ENCODE measurements at places on chromosomes 2 and 18.

DNA sequence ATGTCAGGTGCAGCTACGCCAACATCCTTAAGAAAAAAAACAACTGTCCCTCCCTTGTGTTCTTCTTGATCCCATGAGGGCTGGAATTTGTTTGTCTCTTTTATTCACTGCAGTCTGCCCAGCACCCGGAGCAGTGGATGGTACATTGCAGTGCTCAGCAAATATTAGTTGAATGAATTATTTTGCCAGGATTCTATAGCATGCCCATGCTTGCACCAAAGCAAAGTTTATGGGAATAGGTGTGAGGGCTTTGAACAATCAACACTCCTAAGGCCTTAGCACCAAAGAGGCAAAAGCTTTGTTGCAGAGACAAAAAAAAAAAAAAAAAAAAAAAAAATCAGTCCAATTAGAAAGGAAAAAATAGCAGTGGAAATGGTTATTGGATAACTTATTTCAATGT lies 28.7 kb upstream of the DCC start:
- no peak for DNase-seq

DNA sequence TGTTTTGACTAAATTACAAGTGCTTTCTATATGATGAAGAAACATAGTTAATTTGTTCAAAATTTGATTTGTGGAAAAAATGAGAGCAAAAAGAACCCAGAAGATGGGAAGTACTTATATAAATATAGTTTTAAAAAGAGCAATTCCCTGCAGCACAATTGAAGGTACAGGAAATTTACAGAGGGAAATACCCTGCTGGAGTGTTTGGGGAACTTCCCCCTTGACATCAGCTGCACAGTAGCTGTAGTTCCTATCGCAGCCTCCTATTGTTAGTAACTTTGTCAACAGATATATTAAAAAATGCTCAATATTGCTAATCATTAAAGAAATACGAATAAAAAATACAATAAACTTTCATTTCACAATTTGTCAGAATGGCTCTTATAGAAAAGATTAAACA lies 1118.8 kb upstream of the ZEB2 start:
- no peak for DNase-seq

DNA sequence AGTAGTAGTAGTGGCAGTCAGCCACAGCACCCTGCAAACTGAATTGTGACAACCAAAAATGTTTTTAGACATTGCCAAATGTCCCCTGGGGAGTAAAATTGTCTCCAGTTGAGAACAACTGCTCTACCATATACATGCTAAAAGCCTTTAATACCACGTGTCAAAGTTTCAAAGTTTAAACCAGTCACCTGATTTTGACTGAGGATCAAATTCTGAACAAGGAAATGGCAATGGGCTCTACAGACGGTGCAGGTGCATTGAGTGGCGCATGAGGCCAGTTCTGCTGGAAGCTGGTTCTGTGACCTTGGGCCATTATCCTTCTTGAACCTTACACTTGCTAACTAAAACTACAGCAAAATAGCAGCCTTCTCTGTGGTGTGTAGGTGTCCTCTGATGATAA lies 85.0 kb downstream of the LIPG start:
- no peak for DNase-seq

- DNase-seq, result no peak
These were observed 49.9 kb downstream of the CRACDL start for GRCh38 chr2:98886066-98886554.

GRCh38 chr2:151297882-151298281 lies 8.4 kb upstream of the NMI start:
- no peak for DNase-seq

DNA sequence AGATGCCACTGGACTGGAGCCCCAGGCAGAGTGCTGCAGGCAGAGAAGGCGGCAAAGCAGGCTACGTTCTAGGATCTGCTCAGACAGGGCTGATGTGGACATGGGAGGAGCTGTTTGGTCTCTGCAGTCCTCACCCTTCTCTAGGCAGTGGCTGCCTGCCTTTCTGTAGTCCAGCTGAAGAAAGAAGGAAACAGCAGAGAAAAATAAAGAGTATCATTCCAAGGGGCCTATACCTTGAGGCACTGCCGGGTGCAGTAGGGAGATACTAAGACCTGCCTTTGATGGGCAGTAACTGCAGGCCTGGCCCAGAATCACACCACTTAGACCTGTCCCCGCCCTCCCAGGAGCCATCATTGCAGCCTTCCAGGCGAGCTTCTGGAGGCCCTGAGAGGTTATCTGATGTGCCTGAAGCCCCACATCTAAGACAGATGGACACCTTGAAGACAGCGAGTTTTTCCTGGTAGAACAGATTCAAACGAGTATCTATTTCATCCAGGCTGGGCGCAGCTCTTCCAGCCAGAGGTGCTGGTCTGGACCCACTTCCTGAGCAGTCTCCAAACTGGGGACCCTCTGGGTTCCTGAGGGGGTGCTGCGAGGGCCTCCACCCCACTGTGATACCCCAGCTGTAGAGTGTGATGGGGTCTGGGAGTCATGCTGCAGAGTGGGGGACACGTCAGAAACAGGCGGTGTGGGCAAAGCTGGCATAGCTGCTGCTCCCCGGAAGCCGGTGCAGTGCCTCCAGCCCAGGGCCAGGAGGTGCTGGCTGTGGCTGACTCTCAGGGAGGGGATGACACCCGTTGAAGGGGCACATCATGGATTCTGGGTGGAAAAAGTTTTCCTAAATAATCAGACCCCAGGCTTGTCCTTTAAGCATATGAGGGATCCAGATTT lies 87.3 kb upstream of the OTOS start:
- DNase-seq, result no peak

DNA sequence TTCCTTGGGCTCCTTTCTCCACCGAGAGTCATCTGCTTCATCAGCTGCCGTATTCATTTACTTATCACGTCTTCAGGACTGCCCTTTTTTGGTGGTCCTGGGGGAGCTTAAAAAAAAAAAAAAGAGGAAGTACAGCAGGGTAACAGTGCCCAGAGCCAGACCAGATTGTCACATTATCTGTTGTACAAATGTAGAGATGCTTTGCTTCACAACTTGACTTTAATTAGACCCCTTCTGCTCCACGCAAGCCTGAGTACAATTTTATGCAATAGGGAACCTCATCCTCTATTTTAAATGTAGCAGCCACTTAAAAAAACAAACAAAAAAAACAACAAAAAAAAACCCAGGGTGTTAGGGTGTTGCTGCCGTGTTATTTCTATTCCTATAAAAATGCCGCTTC lies 128.3 kb downstream of the PRPF40A start:
- no peak for DNase-seq

DNA sequence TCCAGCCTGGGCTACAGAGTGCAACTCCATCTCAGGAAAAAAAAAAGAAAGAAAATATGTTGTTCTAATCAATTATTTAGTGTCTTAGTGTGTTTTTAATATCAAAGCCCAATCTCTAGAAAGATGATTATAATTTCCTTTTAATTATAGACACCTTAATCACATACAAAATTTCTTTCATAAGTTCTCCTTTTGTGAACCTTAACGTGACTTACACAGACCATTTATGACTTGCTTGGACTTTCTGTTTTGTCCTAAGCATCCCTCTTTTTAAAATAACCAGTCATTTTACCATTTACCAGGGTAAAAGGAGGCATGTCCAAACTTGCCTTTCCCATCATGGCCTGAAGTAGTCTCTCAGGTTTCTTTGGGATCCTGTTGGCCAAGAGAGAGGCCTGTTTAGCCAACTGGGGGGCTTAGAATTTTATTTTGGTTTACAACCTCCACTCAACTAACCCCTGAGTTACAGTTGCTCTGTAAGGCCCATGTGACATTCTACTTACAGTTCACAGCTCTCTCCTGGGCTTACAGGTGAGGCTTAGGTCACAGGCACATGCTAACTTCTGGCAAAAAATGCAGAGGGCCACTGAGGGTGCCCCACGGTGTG lies 23.9 kb upstream of the GPR155 start:
- no peak for DNase-seq

DNA sequence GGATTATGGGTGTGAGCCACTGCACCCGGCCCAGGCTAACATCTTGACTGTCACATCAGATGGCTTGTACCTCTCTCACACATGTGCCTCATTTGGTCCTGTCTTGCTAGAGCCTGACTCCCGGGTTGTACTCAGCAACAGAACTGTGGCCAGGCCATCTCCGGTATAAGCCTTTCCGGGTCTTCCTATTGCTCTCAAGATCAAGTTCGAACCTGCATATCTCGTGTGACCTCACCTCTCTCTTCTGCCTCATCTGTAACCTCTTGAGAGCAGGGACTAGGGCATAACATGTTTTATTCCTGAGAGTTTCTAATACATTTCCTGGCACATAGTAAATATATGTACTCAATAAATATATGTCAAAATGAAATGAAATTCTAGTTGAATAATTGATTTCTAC lies 114.0 kb downstream of the ACAA2 start:
- DNase-seq, result no peak

GRCh38 chr2:144240656-144241339 lies 279.1 kb downstream of the ZEB2 start:
- no peak for DNase-seq

DNA sequence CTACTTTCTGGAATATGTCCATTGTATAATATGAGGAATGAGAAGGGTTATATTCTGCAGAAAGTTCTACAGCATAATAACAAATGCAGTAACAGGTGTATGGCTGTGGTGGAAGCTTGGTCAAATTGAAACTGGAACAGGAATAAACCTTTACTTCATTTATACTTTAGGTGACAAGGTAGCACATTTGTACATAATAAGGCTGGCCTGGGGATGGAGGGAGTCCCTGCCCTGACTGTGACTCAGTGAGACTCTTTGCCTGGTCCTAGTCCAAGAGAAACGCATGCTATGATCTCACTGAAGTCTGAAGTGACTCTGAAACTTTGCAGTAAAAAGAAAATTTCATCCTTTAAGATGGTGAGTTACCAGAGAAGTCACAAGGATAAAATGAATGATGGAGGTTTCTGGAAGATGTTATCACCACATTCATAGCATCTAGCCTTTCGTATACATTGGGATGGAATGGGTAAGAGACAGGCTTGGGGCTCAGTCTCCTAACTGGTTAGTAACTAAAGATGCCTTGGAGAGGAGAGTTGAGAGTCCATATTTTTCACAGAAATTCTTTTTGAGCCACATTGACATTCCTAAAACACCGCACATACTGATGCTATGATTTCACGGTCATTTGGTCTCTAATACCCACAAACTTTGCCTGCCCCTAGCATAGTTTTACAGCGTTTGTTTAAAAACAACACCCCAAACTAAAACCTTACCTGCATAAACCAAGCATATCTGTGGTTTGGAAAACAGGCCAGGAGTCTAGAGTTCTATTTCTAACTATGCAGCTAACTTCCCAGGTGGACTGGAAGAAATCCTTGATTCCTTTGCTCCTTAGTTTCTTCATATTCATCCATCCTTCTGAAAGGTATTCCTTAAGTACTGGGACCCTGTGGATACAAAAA lies 42.4 kb upstream of the NABP1 start:
- no peak for DNase-seq

GRCh38 chr18:48940854-48941611 lies 9.7 kb downstream of the SMAD7 start:
- peak; percentile 80 for DNase-seq

DNA sequence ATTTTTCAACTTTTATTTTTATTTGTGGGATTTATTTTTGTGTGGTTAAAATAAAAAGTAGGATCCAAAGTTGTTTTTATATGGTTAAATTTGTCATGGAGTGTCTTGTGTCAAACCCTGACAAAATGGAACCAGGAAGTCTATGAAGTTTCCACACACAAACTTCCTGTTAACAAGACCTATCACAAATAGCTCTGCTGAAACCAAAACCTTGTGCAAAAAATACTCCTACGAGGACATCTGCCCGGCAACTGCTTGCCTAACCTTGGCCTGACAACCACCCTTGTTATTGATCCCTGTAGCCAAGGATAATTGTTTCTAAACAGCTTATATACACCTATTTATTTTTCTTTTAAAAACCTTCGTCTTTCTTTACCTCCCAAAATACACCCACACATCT lies 389.6 kb downstream of the TRIB2 start:
- DNase-seq, result no peak

DNA sequence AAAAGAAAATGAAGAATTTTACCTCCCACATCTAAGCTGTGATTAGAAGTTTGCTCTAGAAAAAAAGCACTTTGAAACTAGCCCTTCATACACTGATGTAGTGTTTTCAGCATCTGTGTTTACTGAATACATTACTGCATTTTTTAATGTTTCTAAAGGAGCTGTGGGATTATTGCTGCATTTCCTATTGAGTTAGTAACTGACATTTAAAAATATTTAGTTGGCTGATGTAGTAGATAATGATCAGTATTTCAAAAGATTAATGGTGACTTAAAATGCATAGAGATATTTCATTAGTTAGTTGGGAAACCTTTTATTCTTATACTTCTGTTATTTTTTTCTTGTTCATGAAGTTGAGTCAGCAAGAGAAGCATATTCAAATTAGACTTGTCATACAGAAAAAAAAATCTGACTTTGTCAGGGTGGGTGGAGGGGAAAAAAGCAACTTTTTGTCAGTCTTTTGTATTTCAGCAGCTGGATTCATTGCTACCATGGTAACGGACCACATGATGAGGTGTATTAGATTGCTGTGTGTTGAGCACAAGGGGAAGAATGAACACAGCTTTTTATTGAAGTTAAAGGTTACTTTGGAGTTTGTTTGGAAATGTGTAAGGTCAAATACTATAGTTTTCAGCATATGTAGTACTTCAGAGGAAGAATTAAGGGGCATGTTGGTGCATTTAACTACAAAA lies at the start of gene DTNA:
Gene DTNA (plus strand): TSS at position 549 of the 692 bp plus-strand sequence. CDS start 45,679 bp downstream, outside the sequence.
- DNase-seq, result no peak

DNA sequence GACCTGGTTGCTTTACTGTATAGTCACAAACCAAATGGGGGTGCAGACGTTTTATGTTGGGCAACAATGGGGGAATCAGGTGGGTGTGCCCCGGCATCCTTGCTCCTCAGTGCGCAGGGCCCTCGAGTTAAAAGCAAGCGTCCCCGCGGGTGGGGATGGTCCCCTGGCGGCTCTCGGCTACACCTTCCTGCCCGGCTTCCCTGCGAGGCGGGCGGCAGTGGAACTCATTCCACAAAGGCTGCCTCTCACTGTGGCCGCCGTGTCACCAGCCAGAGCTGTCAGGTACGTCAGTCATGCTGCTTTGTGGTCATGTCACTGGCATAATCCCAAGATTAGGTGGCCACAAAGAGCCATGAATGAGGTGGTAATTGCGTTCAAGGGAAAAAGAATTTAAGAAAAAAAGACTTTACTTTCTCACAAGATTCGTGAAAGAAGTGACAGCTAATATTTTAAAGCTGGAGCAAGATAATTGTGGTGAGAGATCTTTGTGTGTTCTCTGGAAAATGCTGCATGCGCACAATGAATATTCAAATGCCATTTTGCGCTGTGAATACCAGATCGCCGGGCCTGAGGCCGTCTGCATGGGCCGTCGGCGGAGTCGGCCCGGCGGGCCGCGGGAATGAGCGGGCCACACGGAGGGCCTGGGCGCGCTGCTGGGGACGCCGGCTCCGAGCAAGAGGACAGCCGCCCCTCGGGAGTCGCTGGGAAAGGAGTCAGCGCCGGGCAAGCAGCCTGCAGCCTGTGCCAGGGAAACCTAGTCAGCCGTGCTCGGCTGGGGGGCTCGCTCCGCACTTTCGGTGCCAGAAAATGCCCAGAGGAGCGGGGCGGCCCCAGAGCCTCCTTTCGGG lies 82.3 kb upstream of the LDLRAD4 start:
- DNase-seq, result peak; percentile 74

GRCh38 chr2:165587335-165587938 lies 117.9 kb downstream of the CSRNP3 start:
- DNase-seq, result no peak

Measured in stimulated activated naive CD8-positive, alpha-beta T cell treated with anti-CD3 and anti-CD28 coated beads, Interleukin-15, Interleukin-2, amounts not matched to agents 100 U/mL and 50 U/mL, for 24 hours (primary cell).